ENCODE measurements at places on chromosomes 13 and 19.
A peak's percentile ranks its signal among the peaks of the same experiment; 100 is the strongest.

DNA sequence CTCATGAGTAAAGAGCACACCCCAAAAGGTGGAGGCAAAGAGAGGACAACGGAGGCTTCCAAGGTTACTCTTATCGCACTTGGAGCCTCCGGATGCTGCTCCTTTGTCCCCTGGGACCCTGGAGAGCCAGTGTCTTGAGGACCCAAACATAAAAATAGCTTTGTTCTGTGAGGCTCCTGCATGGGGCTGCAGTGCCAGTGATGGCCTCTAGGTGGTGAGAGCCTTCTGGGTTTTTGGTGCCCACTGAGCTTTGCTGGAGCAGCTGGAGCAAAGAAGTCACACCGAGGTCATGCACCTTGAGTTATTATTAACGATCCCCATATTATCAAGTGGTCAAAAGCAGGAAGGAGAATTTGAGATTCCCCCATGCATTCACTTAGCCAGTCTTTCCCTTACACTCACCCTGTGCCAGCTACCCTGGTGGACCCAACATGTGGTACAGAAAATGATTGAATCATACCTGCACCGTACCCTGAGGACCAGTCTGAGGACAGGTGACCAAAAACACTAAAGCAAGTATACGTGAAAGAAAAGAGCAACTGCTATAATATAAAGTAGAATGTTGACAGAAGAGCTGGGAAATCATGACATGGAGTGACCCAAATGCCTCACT lies 41.5 kb downstream of the ZNF682 start:
- peak; percentile 22 for DNase-seq

DNA sequence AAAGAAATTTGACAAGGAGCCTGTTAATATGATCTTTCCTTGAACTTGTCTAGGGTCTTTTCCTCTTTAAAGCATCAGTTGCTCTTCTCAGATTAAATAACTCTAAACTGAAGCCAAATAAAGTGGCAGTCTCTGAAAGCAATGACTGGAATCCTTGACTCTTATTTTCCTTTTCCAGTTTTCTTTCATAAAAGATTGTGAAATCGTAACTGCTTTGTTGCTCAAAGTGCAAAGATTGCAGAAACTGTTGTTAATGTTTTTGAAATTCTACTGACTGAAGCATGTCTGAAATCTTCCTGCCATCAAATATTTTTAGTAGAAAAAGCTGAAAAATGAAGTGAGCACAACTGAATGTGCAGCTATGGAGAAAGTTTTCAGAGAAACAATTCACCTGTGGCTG lies 1.9 kb downstream of the NHLRC3 start:
- DNase-seq, result no peak

DNA sequence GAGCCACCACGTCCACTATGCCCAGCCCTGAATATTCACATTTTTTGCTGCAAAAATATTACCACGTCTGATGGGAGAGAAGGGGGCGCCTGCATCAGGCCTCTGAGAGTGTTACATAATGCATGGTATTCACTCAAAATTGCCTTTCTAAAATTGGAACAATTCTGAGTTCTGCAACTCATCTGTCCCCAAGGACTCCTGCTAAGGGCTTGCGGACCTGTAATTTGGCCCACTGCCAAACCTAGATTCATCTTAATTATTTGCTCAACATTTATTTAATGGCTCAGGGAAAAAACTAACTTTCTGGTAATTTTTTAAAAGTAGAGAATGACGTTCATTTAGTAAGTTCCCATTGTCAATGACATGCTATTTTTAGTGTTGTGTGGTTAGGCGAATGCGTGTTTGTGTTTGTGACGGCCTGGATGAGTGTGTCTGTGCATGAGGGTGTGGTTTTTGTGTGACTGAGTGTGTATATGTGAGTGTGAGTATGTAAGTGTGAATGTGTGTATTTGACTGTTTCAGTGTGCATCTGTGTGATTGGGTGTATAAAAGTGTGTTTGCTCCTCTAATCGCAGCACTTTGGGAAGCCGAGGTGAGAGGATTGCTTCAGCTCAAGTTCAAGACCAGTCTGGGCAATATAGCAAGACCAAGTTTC lies 8.8 kb downstream of the INAFM1 start:
- no peak for DNase-seq

DNA sequence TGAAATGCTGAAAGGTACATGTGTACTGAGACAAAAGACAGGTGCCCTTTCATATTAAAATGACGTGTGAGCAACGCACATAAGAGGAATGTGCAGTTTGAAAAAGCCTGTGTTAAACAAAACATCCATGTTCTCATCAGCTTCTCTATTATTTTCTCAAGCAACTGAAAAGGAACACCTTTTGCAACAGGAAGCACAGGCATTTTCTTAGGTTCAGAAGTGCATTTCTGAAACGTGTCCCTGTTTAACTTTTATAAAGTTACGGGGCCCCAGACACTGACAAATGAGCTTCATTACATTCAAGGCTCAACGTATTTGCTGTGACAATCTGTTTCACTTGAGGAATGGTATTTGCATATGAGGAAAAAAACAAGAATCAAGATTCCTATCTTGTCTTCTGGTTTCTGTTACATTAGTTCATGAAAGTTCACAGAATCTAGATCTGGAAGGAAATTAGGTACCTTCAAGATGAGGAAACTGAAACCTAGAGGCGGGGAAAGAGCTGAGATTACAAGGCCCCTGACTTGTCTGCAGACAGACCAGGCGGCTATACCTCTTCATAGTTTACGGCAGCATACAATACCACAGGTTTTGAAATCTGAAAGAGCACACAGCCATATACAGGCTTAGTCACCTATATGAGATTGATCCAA lies 431.7 kb downstream of the KLF12 start:
- DNase-seq, result no peak

GRCh38 chr13:46124967-46125933 lies 20.4 kb upstream of the CPB2 start:
- DNase-seq, result no peak

DNA sequence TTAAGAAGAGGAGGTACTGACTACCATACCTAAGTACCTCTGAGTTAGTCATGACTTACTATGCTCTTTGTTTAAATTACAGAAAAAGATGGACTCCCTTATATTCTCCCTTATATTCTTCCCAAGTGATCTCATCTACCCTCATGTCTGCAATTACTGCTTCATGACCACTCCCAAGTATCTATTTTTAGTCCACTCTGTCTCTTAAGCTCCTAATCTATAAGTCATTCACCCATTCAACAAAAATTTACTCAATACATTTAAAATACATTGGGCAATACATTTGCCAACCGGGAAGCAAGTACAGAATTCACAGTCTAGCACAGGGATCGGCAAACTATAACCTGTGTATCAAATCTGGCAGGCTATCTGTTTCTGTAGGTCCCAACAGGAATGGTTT lies 42.6 kb downstream of the KPNA3 start:
- DNase-seq, result no peak

GRCh38 chr19:5041913-5042187 lies 72.9 kb downstream of the KDM4B start:
- DNase-seq, result no peak

GRCh38 chr13:37995092-37995491 lies 125.5 kb upstream of the TRPC4 start:
- DNase-seq, result no peak

GRCh38 chr13:20441879-20442278 lies 83.8 kb downstream of the CRYL1 start:
- no peak for DNase-seq
